NCI-H1436 (cell line): ENCODE measurements at places on chromosomes 12 and 14.
A peak's percentile ranks its signal among the peaks of the same experiment; 100 is the strongest.

GRCh38 chr14:69593018-69593677 is 18.2 kb upstream of the SUSD6 start:
- DNase-seq = no peak

- no peak for DNase-seq
Measured at GRCh38 chr12:57103856-57104255, 7.3 kb downstream of the STAT6 start.

DNA sequence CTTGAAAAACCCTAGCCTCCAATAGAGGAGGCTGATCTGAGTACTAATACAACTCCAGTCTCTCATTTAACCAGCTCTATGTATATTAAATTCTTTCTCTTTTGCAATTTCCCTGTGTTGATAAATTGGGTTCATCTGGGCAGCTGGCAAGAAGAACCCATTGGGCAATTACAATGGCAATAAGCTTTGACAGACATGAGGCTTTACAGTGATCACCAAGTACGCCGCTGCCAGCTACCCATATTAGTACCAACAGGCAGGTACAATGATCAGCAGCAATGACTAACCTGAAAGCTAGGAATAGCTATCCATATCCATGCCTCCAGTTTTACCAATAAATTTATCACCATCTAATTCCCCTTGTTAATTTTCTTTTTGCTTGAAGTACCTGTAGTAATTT is 54.5 kb downstream of the OSBPL8 start:
- DNase-seq = no peak

DNA sequence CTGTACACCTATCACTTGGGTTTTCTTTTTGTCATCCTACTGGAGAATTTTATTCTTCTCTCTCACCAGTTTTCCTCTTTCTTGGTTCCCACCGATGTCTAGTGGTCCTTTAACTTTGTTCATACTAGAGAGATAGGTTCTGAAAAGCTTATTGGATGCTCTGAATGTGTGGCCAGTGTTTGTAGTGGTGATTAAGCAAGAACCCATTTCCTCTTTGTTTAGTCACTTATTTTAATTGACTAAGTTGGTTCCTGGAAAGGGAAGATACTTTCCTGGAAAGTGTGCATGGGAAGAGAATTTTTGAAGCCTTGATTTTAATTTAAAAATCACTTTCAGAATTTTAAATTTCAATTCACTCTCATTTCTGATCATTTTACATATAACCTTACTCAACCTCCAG is 127.2 kb downstream of the OTOGL start:
- no peak for DNase-seq

GRCh38 chr12:19704966-19705365 is 265.7 kb downstream of the AEBP2 start:
- DNase-seq = no peak

DNA sequence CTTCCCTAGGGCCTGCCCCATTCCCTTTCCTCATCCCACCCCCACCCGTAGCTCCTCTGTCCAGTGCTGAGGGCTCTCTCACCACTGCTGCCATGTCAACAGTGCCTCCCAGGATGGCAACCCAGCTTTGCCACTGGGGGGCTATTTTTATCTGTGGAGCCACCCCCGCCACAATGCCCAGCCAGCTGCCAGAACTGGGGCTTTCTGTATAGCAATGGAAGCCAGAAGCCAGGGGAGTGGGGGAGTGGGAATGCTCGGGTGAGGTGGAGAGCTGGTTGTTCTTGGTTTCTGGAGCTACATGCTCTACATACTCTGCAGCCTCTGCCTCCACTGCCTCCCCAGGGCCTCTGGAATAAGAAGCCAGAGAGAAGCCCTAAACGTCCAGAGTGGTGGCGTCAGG is 8.9 kb downstream of the PDE1B start:
- DNase-seq = no peak

- peak; percentile 29 for DNase-seq
Measured at GRCh38 chr14:100402631-100403030, 79.5 kb downstream of the SLC25A47 start.

GRCh38 chr14:80324649-80325048 is 113.3 kb upstream of the DIO2 start:
- no peak for DNase-seq

DNA sequence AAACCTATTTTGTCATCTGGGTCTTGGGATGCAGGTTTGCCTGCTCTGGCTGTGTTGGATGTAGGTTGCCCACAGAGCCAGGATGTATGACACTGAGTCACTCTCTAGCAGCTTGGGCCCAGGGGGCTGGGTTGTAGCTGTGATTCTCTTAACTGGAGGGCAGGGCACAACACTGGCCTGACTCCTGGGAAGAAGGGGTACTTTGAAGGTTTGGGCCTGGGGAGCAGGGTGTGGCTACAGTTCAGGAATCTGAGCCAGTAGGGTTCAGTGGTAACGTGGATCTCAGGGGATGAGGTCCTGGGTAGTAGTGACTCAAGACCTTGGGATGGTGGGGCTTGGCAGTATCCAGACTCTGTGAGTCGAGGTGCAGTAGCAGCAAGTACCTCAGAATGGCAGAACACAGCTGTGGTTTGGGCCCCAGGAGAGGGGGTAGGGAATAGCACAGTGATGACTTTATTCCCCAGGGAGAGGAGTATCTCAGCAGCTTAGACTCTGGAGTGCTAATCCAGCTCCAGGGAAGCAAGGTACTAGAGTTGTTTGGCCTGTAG is 25.7 kb downstream of the TBC1D15 start:
- DNase-seq = no peak

- no peak for DNase-seq
Measured at GRCh38 chr14:56463271-56463890, 116.2 kb upstream of the TMEM260 start.

DNA sequence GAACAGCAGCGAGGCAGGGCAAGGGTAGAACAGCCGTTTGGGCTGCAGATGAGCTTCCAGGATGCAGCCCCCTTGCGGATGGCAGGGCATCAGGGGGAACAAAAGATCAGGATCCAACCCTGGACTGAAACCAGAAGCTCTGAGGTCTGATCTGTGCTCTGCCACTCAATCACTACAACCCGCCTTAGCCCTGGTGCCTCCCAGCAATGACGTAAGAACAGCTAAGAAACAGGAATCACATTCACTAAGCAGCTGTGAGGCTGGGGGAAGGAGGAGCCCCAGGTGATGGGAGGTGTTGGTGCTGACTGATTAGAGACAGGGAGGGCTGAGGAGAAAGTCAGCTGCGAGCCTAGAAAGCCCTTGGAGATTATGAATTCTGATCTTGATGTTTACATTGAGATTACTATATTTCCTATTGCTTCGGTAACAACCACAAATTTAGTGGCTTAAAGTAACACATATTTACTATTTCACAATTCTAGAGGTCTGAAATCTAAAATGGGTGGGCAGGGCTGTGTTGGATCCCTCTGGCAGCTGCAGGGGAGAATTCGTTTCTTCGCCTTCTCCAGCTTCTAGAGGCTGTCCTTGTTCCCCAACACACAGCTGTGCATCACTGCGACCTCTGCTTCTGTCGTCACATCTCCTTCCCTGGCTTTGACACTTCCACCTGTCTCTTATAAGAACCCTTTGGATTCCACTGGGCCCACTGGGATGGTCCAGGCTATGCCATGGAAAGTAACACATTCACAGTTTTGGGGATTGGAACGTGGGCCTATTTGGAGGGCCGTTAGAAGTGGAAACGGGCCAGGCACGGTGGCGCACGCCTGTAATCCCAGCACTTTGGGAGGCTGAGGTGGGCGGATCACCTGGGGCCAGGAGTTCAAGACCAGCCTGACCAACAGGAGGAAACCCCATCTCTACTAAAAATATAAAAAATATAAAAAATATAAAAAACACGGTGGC is 6.1 kb upstream of the CD9 start:
- peak; percentile 33 for DNase-seq
